Dermis microvascular lymphatic vessel endothelial cell (primary cell): ENCODE measurements at places on chromosomes 5 and 9. TPM values are rescaled to one million over a fixed set of nuclear protein-coding genes. Genes with fewer than 3 reads are reported as not detected.
A peak's percentile ranks its signal among the peaks of the same experiment; 100 is the strongest.

The F2RL2 gene
- 0.13 and 0.25 TPM in 2 replicates for total RNA-seq

The PCDHA2 gene
- total RNA-seq, result under 0.01 TPM in 1 of 2 replicates, not detected in the other

GRCh38 chr5:151233616-151234085 lies 9.8 kb upstream of the CCDC69 start:
- DNase-seq, result no peak

DNA sequence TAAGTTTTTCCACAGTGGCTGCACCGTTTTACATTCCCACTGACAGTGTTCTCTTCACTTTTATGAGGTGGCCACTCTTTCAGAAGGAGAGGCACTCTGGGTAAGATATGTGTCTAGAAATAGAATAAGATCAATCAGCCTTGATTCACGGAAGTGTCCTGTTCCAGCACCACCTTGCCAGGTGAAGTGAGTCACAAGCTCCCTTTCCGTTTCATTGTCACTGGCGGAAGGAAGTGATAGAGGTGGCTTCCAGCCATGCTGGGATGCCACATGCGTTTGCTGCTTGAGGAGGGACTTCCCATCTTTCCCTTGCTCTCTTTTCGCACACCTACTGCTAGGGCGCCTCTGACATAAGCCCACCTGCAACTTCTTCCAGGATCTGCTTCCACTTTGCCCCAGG lies 217.1 kb downstream of the PIK3R1 start:
- DNase-seq, result peak; percentile 20

- peak; percentile 8 for DNase-seq
Measured at GRCh38 chr5:171580502-171581265, 161.2 kb downstream of the FGF18 start.

DNA sequence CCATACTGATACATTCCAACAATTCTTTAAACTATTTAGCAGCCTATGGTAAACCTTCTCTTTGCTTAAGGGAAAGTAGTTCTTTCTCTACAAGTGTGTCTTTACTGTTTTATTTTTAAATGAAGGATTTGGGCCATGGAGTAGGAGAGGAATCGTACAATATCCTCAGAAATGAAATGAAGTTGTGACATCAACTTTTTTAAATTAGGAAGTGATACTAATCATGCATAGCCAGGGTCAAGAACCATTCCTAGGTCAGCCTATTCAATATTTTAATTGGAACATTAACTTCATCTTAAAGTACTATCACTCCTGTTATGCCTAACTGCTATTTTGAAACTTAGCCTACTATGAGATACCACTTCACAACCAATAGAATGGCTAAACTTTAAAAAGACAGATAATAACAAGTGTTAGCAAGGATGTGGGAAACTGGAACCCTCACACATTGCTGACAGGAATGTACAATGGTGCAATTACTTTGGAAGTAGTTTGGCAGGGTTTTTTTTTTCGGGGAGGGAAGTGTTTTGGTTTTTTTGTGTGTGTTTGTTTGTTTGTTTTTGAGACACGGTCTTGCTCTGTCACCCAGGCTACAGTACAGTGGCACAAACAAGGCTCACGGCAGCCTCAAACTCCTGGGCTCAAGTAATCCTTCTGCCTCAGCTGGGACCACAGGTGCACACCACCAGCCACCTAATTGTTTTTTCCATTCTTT lies 10.7 kb downstream of the AGTPBP1 start:
- DNase-seq, result no peak

DNA sequence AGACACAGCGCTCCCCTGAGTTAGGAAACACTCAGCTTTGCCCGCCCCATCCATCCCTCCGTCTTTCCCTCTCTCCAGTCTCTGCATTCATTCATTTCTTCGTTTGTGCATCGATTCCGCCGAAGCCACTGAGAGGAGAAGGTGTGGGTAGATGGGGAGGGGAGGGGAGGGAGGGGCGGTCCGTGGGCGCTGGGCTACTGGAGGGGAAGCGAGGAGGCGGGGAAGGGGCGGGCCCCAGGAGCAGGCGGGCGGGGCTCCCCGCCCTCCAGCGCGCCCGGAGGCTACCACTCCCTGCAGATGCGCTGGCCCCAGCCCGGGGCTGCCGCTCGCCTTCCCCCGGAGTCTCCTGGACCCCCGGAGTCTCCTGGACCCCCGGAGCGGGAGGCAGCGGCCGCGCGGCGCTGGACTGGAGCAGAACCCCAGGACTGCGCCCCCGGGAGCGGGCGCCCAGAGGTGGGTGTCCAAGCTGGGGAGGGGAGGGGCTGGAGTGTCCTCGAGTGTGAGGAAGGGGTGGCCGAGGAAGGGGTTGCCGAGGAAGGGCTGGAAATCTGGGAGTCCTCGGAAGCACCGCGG lies 159.5 kb downstream of the C9orf152 start:
- DNase-seq, result peak; percentile 56

- no peak for DNase-seq
Measured at GRCh38 chr5:122882831-122883230, 37.4 kb downstream of the SNX24 start.

DNA sequence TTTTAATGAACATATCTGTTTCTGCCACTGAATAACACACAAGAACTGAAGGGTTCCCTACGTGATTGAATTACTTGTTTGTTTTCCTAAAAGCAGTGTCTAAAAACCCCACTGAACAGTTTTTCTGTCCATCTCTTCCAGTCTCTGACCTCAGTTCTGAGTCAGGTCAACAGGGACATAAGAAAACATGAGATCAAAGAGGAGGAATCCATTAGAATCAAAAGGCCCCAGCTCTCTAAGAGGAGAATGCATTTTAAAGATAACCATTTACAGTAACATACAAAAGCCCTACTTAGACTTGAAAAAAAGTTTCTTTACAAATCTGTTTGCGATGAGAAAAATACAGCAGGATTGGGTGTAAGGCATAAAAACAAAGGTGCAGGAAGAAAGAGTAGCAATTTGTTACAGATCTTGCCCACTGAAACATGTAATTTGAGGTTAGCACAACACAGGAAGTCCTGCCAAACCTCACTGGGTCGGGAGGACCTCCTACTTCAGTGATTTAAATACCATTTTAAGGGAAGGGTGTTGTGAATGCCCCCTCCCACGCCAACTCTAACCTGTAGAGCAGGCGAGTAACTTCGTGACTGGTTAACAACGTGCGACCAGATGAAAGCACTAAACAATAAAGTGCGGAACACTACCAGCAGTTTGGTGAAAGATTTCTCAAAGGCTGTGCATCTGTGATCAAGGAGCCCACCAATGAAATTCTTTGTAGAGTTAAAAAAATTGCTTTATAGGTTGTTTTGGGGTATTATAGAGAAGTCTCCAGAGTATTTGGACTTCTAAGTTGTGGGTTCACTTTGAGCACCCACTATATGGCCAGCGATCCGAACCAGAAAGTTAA lies 1.3 kb downstream of the QSOX2 start:
- no peak for DNase-seq

GRCh38 chr9:91451431-91452270 lies 28.0 kb upstream of the NFIL3 start:
- DNase-seq, result no peak

DNA sequence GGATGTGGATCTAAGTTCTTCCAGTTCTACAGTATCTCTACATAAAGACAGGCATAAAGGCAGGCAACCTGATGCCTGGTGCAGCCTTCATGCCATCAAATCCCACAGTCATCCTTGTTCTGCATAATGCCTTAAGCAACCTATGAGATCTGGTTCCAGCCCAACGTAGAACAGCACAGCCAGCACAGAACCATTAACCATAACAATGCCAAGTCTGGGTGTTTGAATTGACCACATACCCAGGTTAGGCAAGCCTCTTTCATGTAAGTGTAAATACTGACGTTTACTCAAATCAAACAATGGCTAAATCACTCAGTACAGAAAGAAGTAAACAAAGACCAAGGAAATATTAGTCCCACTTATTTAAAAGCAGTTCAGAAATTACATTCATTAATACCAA lies 195.0 kb downstream of the ADAMTSL1 start:
- DNase-seq, result no peak
